Tongue (tissue), 3 donors: ENCODE measurements at places on chromosomes 3 and 15. TPM values are rescaled to one million over a fixed set of nuclear protein-coding genes. Genes with fewer than 3 reads are reported as not detected.

Gene ANKRD34C
- total RNA-seq: 0.21 TPM

Gene GNB5
- total RNA-seq: 13.8 TPM

Gene PLA1A
- total RNA-seq: 0.31 TPM

Gene RAD51
- total RNA-seq: 9.2 TPM

Gene CFAP20DC
- 4.2 TPM for total RNA-seq

Gene GPR149
- 0.41 TPM for total RNA-seq

Gene FBXW12
- total RNA-seq: not detected

Gene CYP8B1
- not detected for total RNA-seq

Gene PLA2G4E
- 1.9 TPM for total RNA-seq

Gene ALDH1L1
- total RNA-seq: 7.7 TPM

Gene IQCF5
- total RNA-seq: not detected

Gene PARP15
- 1.1 TPM for total RNA-seq

Gene B3GNT5
- 14.4 TPM for total RNA-seq

Gene CMTM8
- total RNA-seq: 3.4 TPM

Gene ARHGAP11A
- 11.1 TPM for total RNA-seq

DNA sequence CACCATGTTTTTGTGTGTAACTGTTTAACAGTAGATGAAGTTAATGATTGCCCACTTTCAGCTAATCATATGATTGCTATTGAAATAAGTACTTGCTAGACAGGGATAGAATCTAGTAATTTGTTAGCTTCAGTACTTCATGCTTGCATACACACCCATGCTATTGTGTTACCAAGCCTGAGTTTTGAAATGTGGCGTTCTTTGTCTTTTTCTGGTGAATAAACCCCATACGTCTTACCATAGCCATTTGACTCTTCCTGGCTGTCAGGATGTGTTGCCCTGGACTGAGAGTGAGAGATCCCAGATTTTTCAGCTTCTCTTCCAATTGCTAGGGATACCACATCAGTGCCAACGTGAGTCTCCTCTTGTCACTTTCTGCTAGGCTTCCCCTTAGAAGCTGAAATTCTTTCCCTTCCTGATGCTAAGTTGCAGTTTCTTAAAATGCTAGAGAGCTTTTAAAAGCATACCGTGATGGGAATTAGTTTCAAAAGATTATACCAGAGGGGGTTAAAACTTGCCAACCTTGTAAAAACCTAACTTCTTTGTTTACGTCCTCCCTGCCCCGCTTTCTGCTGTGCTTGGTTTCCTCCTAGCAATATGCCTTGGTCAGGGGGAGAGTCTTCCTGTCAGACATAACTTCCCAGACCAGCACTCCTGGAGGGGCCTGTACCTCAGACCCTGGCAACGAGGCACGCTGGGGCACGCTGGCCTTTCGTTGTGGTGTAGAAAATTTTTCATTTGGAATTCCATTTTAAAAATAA, 62.9 kb upstream of the ULK4 start:
- peak; percentile 57 for DNase-seq

GRCh38 chr15:93179700-93180102, 90.7 kb upstream of the RGMA start:
- no peak for DNase-seq

DNA sequence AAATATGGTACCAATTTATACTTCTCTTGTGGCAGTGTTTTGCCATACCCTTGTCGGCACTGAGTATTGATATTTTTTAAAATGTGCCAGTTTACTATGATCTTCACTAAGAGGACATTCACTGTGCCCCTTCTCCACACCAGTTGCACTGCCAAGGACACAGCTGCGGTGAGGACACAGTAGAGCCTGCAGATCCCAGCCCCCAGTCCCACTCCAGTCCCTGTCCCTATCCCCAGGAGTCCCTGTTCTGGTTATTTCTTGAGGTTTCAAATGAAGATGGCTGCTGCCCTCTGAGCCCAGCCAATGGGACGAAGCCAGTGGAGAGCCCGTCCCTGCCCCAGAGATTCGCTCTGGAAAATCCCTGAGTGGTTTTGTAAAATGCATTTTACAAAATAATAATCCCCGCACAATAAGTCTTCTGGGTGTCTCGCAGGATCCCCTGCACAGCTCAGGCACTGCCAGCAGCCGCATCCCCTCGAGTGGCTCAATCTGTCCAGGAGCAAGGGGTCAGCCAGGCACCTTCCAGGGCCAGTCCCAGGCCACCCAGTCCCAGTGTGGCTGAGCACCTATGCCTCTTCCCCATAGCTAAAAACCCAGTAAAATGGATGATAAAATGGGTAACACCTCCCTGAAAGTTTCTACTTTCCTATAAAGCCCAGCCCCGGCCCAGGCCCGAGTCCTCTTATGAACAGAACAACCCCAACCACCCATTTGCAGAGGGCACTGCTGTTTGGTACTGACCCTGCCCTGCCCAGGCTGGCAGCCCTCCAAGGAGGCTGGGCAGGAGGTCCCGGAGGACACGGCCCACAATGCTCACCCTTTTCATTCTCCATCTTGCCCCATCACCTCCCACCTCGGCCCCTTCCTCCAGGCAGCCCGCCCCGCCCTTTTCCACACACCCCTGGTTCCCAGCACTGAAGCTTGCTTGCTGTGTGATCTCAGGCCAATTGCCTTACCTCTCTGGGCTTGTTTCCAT, 91.1 kb downstream of the VGLL4 start:
- DNase-seq: no peak

- no peak for DNase-seq
These were observed 7.0 kb upstream of the CTSH start for GRCh38 chr15:78951841-78952238.

DNA sequence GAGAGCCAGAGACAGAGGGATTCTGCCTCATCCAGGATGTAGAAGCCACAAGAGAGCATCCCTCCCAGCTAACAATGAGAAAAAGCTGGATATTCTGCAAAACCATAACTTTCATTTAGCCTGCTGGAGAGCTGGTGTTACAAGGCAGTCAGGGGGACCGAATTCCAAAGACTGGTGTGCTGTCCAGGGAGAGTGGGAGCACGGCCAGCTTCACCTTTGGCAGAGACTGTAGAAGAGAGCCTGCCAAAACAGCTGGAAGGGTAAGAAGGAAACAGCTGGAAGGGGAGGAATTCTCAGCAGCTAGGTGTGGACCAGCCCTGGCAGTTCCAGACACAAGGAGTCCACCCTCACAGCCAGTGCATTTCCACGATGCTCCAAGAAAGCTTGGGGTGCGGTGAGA, 109.9 kb upstream of the LINGO1 start:
- DNase-seq: no peak

GRCh38 chr3:166471074-166471767, 634.0 kb upstream of the BCHE start:
- DNase-seq: no peak

- no peak for DNase-seq
These were observed 30.0 kb downstream of the ZDHHC23 start for GRCh38 chr3:113977822-113978221.

GRCh38 chr3:96478496-96478895, 335.9 kb upstream of the EPHA6 start:
- no peak for DNase-seq

- DNase-seq: peak; percentile 97
These were observed at the start of gene AMOTL2 for GRCh38 chr3:134374105-134374790. AMOTL2 (minus strand) TSS chr3:134374447; CDS start chr3:134371433, 3,014 bp downstream.

DNA sequence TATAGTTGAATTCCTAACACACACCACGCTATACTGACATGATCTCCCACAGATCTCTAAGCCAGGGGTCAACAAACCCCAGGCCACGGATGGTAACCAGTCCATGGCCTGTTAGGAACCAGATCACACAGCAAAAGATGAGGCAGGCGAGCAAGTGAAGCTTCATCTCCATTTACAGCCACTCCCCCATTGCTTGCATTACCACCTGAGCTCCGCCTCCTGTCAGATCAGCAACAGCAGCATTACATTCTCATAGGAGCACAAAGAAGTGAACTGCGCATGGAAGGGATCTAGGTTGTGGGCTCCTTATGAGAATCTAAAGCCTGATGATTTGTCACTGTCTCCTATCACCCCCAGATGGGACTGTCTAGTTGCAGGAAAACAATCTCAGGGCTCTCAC, 2.7 kb downstream of the PDCD7 start:
- DNase-seq: no peak

- DNase-seq: no peak
These were observed 110.4 kb upstream of the NR2E3 start for GRCh38 chr15:71699977-71700376.

DNA sequence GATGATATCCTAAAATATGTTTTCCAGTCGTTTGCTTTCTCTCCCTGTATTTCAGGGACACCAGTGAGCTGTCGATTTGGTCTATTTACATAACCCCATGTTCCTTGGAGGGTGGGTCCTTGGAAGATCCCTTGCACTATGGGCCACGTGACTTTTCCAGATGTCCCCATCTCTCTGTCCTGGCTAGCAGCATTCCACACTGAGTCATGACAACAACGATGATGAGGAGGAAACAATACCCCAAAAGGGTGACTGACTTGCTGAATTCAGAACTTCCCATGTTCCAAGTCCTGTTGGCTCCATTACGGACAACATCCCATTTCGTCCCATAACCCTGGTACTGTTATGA, 134.3 kb downstream of the NSMCE3 start:
- no peak for DNase-seq

DNA sequence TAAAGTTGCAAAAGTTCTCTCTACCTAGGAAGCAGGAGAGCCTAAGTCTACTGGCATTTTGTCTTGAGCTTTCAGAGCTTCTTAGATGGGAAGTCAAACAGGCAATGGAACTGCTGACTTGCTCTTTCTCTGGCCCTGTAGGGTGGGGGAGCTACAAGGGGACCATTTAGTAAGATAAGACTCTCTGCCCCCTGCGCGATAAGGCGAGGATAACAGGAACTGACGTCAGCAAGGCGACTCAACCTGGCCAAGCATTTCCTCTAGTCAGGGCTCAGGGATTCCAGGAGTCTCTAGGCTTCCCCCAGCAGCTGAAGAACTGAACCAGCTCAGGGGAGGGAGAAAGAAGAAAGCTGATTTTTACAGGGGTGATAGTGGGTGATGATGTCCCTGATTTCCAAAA, 5.8 kb downstream of the RARB start:
- no peak for DNase-seq

DNA sequence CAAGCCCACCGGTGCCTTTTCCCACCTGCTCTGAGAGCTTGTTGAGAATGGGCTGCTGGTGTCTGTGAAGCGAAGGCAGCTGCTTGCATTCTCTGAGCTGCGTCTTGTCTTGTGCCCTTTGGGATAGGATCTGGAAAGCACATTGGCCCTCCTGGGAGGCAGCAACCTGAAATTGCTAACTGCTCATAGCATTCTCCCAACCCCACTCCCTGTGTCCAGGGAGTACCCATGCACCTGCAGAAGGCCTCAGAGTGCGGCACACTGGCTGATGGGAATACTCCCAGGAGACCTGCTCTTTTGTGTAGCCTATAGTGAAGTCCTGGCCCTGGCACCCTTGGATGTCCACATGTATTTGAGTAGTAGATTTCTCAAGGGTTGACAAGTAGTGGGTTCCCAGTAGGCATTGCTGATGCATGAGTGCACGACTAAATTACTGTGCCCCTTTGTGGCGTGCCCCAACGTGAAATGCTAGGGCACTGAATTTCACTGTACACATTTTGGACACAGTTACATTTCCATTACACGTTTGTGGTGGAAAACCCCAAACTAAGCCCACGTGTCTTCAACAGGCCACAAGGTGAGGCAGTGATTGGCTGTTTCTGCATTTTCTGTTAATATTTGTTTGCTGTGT, 3.7 kb downstream of the EPHB1 start:
- DNase-seq: no peak

- DNase-seq: no peak
These were observed 8.3 kb downstream of the GHRL start for GRCh38 chr3:10284496-10284895.

- peak; percentile 8 for DNase-seq
These were observed 105.3 kb downstream of the BBX start for GRCh38 chr3:107627962-107628542.

DNA sequence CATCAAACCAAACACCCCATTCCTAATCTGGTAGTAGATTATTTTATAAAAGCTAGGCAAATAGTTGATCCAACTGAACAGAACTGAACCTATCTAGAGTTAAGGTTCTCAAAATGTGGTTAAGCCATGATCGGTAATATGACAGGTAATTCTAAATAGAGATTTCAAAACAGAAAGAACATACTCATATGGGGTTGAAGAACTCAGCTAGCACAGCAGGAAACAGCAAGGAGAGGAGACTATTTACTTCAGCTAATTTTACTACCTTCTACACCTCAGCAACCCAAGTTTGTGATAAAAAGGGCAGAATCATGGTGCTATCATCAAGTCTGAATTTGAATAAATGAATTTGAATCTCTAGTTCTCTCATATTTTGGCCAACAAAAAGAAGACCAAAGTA, 11.8 kb downstream of the CD47 start:
- DNase-seq: no peak

DNA sequence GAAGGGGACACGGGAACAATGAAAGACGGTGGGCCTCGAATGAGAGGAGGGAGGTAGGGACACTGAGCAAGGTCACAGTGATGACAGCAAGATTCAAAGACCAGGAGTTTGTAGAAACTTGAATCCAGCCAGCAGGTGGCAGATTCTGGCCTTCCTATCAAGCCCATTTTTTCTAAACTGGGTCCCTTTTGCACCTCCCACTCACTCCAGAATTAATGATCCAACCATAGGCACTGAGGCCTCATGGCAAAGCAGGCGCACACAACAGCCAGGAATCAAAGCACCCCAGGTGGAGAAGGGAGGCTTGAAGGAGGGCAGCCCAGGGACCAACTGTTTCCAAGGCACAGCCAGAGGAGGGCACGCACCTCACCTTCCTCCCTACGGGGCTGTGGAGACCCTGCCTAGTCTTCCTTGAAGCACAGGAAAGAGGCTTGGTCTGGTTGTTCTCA, 90.2 kb downstream of the ANP32A start:
- DNase-seq: peak; percentile 76

DNA sequence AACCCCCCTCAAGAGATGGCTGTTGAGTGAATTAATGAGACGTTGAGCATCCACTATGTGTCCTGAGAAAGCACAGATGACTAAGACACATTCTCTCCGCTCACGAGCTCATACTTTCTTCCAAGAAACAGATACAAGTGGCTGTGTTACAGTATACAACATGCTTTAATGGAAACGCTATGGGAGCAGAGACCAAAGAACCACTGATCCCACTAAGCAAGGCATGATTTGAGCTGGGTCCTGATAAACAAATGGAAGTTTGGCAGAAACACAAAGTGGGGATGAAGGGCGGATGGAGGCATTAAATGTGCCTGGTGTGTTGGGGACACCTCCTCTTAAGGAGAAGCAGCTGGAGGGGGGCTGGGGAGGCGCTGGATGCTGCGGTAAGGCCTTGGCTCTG, 129.4 kb downstream of the UACA start:
- no peak for DNase-seq

GRCh38 chr3:25592510-25592968, 72.2 kb downstream of the TOP2B start:
- DNase-seq: peak; percentile 31

DNA sequence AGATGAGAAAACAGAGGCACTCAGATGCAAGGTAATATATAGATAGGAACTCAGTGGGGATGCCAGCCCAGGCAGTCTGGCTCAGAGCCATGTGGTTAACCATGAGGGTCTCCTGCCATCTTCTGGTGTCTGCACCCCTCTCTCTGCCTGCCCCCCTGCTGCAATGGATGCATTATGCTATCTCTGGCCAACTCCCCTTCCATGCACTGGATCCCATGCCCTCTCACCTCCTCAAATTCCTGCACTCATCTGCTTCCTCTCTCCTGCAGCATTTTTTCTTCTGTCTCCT, 163.2 kb downstream of the STT3B start:
- DNase-seq: no peak
